ENCODE measurements at places on chromosomes 1 and 21.

GRCh38 chr1:39826583-39826982, 37.9 kb upstream of the BMP8B start:
- no peak for DNase-seq
- H3K4me1 ChIP-seq: no peaks in the 10 kb centered on the region
- H3K4me3 ChIP-seq: no peak overlapping the region
- H3K27ac ChIP-seq: no peak overlapping the region
- H3K36me3 ChIP-seq: no peaks in the 10 kb centered on the region
- peaks cover 6% of the 10 kb centered on the region for H3K27me3 ChIP-seq

- H3K27me3 ChIP-seq: no peaks in the 10 kb centered on the region
- H3K4me1 ChIP-seq: no peaks in the 10 kb centered on the region
- no peak for DNase-seq
- no peak overlapping the region for H3K27ac ChIP-seq
- no peak overlapping the region for H3K4me3 ChIP-seq
Observed at GRCh38 chr21:16241479-16241963, 511.7 kb downstream of the USP25 start.

DNA sequence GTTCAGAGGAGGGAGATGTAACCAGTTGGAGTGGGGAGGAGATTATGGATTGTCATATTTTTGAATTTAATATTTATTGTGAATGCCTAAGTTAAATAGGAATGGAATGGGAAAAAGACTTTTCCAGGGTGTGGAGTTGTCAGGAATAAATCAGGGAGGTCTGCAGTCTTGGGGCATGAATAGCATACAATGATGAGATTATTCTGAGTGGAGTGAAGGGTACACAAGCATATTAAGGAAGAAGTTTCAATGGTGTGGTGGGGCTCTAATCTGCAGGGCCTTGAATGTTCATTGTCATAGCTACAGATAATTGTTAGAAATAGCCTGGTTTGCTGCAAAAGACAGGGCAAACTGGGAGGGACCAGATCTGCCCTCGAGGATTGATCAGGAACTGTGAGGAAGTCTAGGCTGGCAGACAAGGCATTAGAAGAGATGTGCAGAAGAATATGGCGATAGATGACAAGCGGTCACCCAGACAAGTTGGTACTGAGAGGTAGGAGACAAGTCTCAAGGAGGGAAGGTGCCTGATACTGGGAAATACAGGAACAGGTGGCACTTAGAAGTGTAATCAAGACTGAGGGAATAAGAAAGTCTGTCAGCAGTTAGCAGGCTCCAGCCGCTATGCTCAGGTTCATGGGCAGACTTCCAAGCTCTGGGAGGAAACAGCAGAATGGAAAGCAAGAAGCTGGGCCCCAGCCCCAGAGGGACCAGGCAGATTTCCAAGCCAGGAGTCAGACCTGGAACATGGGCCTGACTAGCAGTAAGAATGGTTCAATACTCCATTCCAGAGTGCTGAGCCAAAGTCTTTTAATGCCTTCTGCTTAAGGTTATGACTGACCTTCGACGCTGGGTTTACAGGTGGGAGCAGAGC, 20.9 kb upstream of the RGL1 start:
- no peak for DNase-seq
- no peaks in the 10 kb centered on the region for H3K4me1 ChIP-seq
- no peak overlapping the region for H3K4me3 ChIP-seq
- H3K36me3 ChIP-seq: no peaks in the 10 kb centered on the region
- H3K27me3 ChIP-seq: no peaks in the 10 kb centered on the region
- no peak overlapping the region for H3K27ac ChIP-seq

- peaks cover 33% of the 10 kb centered on the region for H3K27me3 ChIP-seq
- H3K36me3 ChIP-seq: no peaks in the 10 kb centered on the region
- H3K27ac ChIP-seq: no peak overlapping the region
- peak; percentile 1 for DNase-seq
Observed at GRCh38 chr1:65147424-65148177, 402 bp upstream of the AK4 start.

- no peak overlapping the region for H3K4me3 ChIP-seq
- H3K27ac ChIP-seq: no peak overlapping the region
- DNase-seq: no peak
- H3K36me3 ChIP-seq: no peaks in the 10 kb centered on the region
Observed at GRCh38 chr1:214384373-214385079, 103.6 kb downstream of the SMYD2 start.

DNA sequence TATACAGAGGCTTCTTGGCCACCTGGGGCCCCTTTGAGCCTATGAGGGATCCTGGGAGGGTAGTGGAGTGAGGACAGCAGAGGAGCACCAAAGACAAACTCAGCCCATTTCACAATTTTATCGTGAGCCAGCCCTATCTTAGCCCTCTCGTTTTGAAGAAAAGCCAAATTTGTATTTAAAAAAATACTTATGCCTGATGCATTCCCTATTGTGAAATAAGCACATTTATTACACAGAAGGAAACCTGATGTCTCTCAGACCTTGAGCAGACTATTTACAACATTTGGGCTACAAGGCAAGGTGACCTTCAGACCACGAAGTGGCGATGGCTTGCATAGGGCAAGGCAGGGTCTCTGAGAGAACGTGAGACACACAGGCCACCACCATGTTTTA, 41.3 kb upstream of the H6PD start:
- H3K4me1 ChIP-seq: peaks cover 6% of the 10 kb centered on the region
- peaks cover 17% of the 10 kb centered on the region for H3K27me3 ChIP-seq
- DNase-seq: no peak
- H3K4me3 ChIP-seq: no peak overlapping the region
- no peaks in the 10 kb centered on the region for H3K36me3 ChIP-seq
